ENCODE measurements at places on chromosomes 3 and 15.

- H3K4me3 ChIP-seq = no peak overlapping the region
- no peaks in the 10 kb centered on the region for H3K36me3 ChIP-seq
- peaks cover 3% of the 10 kb centered on the region for H3K27me3 ChIP-seq
- H3K27ac ChIP-seq = no peak overlapping the region
- no peaks in the 10 kb centered on the region for H3K4me1 ChIP-seq
- no peak for DNase-seq
Observed at GRCh38 chr3:152609891-152610290, 225.0 kb upstream of the P2RY1 start.

- no peak overlapping the region for H3K4me3 ChIP-seq
- H3K36me3 ChIP-seq = no peaks in the 10 kb centered on the region
- H3K27me3 ChIP-seq = peaks cover 7% of the 10 kb centered on the region
- no peak for DNase-seq
- H3K4me1 ChIP-seq = no peaks in the 10 kb centered on the region
Observed at GRCh38 chr3:32643354-32643753, 41.6 kb upstream of the CNOT10 start.

DNA sequence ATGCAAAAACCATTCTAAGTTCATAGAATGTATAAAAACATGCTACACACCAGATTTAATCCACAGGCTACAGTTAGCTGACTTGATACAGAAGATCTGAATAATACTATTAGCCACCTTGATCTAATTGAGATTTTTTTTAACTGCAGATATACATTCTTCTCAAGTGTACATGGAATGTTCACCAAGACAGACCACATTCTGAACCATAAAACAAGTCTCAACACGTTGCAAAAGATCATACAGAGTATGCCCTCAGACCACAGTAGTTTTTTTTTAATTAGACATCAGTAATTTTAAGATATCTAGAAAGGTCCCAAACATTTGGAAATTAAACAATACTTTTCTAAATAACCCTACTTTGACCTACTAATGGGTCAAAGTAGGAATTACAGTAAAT lies 83.3 kb downstream of the FGF7 start:
- H3K27ac ChIP-seq = no peak overlapping the region
- H3K27me3 ChIP-seq = no peaks in the 10 kb centered on the region
- DNase-seq = no peak
- H3K36me3 ChIP-seq = no peaks in the 10 kb centered on the region

DNA sequence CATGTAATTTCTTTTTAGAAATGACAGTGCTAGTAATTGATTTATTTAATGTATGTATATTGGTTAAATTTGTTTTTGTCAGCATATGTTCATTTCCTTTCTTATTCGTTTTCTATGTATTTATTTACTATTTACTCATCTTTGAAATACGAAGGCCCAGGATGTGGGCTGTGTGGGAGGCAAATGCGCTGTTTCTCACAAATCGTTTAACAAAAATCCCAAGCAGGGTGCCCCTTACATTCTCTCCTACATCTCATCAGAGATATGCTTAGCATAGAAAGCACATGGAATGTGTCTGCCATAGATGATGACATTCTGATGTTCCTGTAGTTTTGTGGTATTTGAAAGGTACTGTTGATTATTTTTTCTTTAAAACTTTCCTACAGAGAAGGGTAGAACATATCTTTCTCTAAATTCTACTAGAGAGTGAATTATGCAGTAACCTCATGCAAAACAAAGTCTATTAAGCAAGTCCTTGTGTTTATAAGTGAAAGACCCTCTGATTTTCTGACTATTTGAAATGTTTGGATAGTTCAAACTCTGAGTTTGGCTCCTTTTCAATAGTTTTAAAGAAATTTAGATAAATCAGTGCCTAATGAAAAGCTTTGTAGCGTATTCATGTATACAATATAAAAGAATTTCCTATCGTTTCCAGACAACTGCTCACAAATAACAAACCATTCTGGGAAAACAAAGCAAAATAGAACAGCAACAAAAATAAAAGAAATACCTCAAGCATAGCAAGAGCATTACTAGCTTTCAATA lies 111.1 kb upstream of the VGLL3 start:
- no peak overlapping the region for H3K4me3 ChIP-seq
- H3K27me3 ChIP-seq = no peaks in the 10 kb centered on the region
- H3K27ac ChIP-seq = no peak overlapping the region
- H3K4me1 ChIP-seq = no peaks in the 10 kb centered on the region

- peaks cover 34% of the 10 kb centered on the region for H3K36me3 ChIP-seq
- peaks cover 20% of the 10 kb centered on the region for H3K4me1 ChIP-seq
- no peak for DNase-seq
- H3K4me3 ChIP-seq = no peak overlapping the region
Observed at GRCh38 chr15:67548236-67548852, 5.8 kb downstream of the MAP2K5 start.

DNA sequence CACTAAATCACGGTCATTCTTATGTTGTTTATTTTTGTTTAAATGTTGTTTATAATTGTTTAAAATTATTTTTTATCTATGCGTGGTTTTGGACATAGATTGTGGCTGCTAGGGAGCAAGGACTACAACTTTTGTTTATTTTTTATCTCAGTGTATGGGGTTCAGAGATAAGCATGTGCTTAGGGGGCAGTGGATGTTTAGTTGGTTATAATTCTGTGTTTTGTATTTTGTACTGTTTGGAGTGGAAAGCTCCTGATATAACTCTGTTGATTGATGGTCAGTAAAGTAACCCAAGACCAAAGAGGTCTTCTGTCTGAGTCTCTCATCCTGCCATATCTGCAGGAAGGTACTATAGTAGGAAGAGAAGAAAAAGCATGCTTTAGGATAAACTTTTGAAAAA lies 36.5 kb upstream of the NPHP3 start:
- H3K27ac ChIP-seq = no peak overlapping the region
- no peaks in the 10 kb centered on the region for H3K4me1 ChIP-seq
- DNase-seq = no peak
- H3K36me3 ChIP-seq = no peaks in the 10 kb centered on the region
- H3K4me3 ChIP-seq = no peak overlapping the region

DNA sequence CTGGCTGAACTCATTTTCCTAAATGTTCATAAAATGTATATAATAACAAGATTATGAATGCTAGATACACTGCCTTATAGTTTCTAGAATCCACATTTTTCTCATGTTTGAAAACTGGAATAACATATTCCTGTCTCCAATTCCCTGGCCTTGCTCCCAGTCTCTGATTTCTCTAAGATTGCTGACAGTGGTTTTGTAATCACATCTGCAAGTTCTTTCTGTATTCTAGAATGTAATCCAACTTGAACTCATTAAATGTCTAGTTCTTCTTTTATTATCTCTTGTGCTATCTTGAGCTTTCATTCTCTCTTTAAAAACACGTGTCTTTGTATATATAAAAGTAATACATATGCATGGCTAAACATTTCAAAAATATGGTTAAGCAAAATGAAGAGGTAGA lies 215.2 kb upstream of the ADAMTS9 start:
- DNase-seq = no peak
- H3K27ac ChIP-seq = no peak overlapping the region
- H3K4me1 ChIP-seq = no peaks in the 10 kb centered on the region
- H3K4me3 ChIP-seq = no peak overlapping the region
- H3K27me3 ChIP-seq = no peaks in the 10 kb centered on the region

GRCh38 chr3:183823963-183824362 lies 1.4 kb downstream of the MAP6D1 start:
- H3K36me3 ChIP-seq = peaks cover 11% of the 10 kb centered on the region
- peak overlapping the region; percentile 11 for H3K27ac ChIP-seq
- peak overlapping the region; percentile 81 for H3K4me3 ChIP-seq
- peaks cover 12% of the 10 kb centered on the region for H3K4me1 ChIP-seq
- no peak for DNase-seq
- peaks cover 14% of the 10 kb centered on the region for H3K27me3 ChIP-seq

DNA sequence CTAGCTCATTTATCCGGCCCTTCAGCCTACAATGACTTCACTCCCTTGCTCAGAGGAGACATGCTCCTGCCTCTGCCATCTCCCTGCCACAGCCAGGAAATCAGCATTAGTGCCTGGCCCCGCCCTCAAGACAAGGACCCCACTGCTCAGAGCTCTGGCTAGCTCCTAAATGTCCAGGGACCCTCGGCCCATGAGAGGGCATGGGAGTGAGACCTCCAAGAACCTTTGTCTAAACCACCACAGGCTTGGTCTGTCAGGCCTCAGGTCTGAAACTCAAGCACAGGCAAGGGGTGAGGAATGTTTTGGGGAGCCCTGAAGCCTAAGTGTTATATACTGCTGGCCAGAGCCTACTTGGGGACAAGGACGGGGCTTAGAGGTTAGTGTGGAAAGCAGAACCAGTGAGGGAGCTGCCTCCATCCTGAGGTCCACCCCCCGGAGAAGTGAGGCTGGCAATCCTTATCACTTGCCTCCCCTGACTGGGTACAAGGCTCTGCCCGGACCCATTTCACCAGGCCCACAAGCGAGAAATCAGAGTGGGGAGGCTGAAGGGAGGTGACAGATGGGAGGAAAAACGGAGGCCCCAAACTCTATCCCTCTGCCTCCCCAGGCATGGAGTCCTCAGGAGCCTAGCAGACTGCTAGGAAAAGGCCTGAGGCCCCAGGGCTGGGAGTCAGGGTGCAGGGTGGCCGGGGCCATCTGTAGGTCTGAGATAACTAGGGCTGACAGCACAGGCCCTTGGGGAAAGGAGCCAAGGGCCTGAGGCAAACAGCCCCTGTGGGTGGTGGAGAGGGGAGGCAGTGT lies 18.8 kb downstream of the SHF start:
- DNase-seq = no peak
- peak overlapping the region; percentile 12 for H3K27ac ChIP-seq
- no peaks in the 10 kb centered on the region for H3K27me3 ChIP-seq
- no peak overlapping the region for H3K4me3 ChIP-seq
- no peaks in the 10 kb centered on the region for H3K36me3 ChIP-seq
- H3K4me1 ChIP-seq = peaks cover 14% of the 10 kb centered on the region

- no peak overlapping the region for H3K4me3 ChIP-seq
- H3K27me3 ChIP-seq = peaks cover 66% of the 10 kb centered on the region
- peaks cover 3% of the 10 kb centered on the region for H3K4me1 ChIP-seq
- H3K27ac ChIP-seq = no peak overlapping the region
Observed at GRCh38 chr3:186831798-186832197, 10.7 kb upstream of the ADIPOQ start.

GRCh38 chr15:73907035-73907408 lies 19.2 kb upstream of the LOXL1 start:
- H3K4me3 ChIP-seq = no peak overlapping the region
- peaks cover 3% of the 10 kb centered on the region for H3K27me3 ChIP-seq
- DNase-seq = no peak
- H3K36me3 ChIP-seq = no peaks in the 10 kb centered on the region
- no peak overlapping the region for H3K27ac ChIP-seq

DNA sequence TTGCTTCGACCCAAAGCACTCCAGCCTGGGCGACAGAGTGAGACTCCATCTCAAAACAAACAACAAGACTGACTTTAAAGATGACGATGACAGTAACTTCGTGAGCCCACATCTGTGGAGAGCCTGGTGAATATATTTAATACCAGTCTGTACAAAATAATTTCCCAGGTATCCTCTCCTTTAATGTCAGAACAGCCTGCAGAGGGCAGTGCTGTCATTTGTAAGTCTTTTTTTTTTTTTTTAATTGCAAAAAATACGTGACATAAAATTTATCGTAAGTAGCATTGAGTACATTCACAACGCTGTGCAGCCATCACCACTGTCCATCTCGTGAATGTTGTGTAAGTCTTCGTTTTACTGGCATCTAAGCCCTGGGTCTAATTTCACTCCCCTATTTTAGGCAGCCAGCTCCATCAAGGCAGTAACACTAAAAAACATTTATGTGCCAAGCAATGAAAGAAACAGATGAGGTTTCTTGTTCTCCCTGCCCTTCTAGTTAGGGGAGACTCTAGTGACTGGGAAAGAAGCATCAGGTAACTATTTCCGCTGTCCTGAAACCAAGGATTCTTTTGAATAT lies 1.4 kb downstream of the HTD2 start:
- H3K27ac ChIP-seq = peak overlapping the region; percentile 99
- peak overlapping the region; percentile 98 for H3K4me3 ChIP-seq
- peaks cover 37% of the 10 kb centered on the region for H3K36me3 ChIP-seq
- DNase-seq = peak; percentile 83
- peaks cover 22% of the 10 kb centered on the region for H3K4me1 ChIP-seq

DNA sequence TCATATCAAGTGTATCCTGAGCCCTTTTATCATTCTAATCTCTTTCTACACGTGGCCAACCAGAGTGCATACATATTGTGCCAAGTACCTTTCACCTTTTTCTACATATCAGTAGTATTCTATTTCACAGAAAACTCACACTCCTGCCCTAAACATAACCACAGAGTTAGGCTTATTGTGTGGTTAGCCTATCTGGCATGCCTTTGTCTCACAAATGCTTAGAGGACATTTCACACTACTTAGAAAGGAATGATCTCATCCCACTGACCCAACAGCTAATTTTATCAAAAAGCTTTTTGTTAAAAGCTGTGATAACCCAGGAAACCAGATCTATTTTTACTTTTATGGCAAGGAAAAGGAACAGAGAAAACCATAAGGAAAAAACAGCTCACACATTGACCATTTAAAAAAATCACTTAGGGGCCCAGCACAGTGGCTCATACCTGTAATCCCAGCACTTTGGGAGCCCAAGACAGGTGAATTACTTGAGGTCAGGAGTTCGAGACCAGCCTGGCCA lies 17.8 kb upstream of the MAP4 start:
- H3K36me3 ChIP-seq = peaks cover 1% of the 10 kb centered on the region
- H3K27me3 ChIP-seq = no peaks in the 10 kb centered on the region
- H3K4me1 ChIP-seq = peaks cover 17% of the 10 kb centered on the region
- H3K4me3 ChIP-seq = no peak overlapping the region
- no peak for DNase-seq

DNA sequence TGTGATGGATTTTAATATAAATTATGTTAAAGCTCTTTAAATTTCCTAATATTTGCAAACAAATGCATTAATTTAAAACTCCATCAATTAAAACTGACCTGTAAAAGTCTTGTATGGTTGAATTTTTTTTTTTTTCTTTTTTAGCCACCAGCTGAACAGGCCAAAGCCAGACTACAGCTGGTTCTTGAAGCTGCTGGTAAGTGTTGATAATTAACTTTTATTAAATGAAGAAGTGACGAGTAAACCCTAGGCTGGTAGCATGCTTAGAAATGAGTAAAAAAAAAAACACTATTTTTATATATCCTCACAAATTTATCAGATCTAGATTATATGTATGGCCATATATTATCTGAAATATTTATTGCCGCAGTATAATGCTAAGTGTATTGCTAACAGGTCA lies 216.3 kb upstream of the MLF1 start:
- no peak overlapping the region for H3K4me3 ChIP-seq
- DNase-seq = no peak
- no peaks in the 10 kb centered on the region for H3K36me3 ChIP-seq

GRCh38 chr3:39497753-39498152 lies 30.3 kb downstream of the MOBP start:
- H3K27me3 ChIP-seq = peaks cover 40% of the 10 kb centered on the region
- H3K4me3 ChIP-seq = no peak overlapping the region
- no peak overlapping the region for H3K27ac ChIP-seq
- DNase-seq = no peak

GRCh38 chr3:43432462-43432861 lies 146.1 kb downstream of the SNRK start:
- no peaks in the 10 kb centered on the region for H3K27me3 ChIP-seq
- H3K36me3 ChIP-seq = no peaks in the 10 kb centered on the region
- no peak overlapping the region for H3K27ac ChIP-seq
- no peak overlapping the region for H3K4me3 ChIP-seq
- DNase-seq = no peak

All from activated CD4-positive, alpha-beta T cell treated with anti-CD3 and anti-CD28 coated beads, Interleukin-2, amount 10 ng/mL, durations not matched to agents 24 days and 14 days (primary cell).